ENCODE measurements at places on chromosomes 5 and 9.

DNA sequence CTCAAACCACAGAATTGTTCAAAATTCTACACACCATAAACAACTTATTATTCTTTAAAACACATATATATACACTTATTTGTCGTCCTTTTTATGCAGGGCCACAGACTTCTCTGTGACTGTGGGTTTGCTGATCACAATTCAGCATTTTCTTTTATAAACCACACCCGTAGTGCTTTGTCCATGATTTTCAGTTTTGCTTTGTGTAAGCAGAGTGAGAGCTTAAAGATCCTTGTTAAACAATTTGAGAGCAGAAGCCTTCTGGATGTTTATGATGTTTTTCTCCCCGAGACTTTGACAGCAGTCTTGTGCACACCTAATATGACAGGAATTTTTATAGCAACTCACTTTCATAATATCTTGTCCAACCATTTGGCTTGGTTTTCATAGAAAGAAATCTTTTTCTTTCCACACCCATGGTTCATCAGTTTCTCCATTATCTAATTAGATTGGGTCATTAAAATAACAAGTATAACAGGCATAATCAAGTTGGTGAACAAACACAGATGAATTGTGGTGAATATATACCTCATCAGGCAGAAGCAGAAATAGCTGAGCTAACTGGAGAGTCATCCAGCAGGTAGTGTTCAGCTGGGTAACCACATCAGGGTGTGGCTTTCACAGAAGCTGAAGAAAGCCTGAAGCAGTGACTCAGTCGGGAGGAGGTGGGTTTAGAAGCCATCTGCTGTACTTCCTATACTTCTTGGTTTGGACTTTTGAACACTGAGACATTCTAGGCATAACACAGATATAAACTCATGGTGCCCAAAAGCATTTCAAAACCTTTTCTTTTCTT is 232.8 kb downstream of the DOCK8 start:
- peak; percentile 60 for DNase-seq

GRCh38 chr9:96071076-96071814 is 195.8 kb downstream of the ERCC6L2 start:
- peak; percentile 33 for DNase-seq

DNA sequence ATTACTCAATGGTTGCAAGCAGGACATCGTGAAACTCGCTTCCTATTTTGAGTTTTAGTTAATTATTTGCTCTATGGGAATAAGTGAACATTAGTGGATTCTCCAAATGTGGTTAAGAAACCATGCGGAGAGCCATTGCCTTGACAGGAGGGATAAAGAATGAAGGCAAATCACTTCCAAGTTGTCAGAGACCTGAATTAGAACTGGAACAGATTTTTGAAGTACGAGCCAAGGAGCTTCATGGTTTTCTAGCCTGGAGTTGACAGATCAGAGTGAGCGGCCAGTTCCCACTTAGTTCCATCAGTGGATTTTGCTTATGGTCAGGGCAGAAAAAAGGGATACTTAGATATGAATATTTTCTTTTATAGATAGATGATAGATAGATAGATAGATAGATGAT is 171.4 kb upstream of the CDH10 start:
- DNase-seq, result no peak

GRCh38 chr5:157214861-157215513 is 34.3 kb downstream of the ITK start:
- no peak for DNase-seq

DNA sequence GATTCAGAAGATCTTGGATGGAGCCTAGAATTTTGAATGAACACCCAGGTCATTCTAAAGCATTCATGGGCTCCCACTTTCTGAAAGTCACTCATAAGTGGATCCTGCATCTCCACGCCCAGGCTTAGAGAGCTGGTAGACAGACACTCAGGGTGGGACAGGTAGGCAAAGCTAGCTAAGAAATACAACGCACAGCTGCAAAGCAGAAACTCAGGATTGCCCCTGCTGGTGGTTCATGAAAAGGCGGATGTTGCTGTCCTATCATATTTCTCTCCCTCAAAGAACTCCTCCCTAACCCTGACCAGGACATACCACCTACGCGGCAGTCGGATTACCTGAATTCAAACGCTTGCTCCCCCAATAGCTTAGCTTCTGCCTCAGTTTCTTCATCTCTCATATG is 226.5 kb downstream of the GLIS3 start:
- no peak for DNase-seq

DNA sequence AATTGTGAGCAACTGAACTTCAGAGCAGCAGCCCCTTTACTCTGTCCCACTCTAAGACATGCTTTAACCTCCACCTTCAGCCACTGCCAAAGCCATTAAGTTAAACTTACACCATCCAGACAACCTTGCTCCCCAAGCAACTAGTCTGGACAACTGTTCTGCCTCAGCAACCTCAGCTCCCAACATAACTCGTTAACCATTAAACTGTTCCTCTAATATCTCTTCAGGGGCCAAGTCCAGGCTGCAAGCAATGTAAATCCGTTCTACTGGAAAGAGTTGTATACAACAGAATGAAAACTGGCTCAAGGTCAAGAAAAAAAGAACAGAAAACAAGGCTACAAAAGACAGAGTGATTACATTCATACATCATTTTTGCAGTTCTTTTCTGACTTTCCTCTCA is 131.7 kb upstream of the TARS1 start:
- no peak for DNase-seq

- no peak for DNase-seq
Observed at GRCh38 chr9:77161191-77161590, 16.1 kb upstream of the VPS13A start.

- no peak for DNase-seq
Observed at GRCh38 chr5:10590226-10590999, 26.5 kb downstream of the ANKRD33B start.

DNA sequence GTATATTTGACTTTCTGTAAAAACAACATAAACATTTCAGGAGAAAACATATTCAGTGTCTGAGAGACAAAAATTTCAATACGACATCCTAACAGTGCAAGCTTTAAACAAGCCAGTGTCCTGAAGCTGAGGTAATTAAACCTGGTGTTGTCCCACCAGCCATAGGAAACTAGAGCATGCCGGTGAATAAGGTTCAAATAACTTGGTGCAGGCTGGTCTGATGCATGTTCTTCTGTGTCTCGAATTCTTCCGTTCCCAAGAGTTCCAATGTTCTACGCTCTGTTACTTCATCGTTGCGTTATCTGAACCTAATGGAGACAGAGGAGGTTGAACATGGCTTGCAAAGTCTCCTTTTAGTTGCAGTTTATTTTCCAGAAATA is 48.9 kb downstream of the ADAMTS16 start:
- no peak for DNase-seq

GRCh38 chr9:38338342-38339018 is 54.0 kb upstream of the ALDH1B1 start:
- DNase-seq, result no peak

GRCh38 chr5:151249281-151249680 is 3.7 kb upstream of the GM2A start:
- DNase-seq, result no peak

Measured in activated T-cell treated with anti-CD3 and anti-CD28 coated beads, Interleukin-2, amount 50 U/mL, for 48 hours (primary cell).